GOT3 (cell line): ENCODE measurements at places on chromosomes 12 and 14.

- DNase-seq = no peak
Measured at GRCh38 chr14:67010602-67011001, 178.6 kb upstream of the GARIN2 start.

- no peak for DNase-seq
Measured at GRCh38 chr12:88638966-88639760, 58.9 kb upstream of the KITLG start.

GRCh38 chr12:49671031-49671765 is 36.0 kb downstream of the FMNL3 start:
- no peak for DNase-seq

DNA sequence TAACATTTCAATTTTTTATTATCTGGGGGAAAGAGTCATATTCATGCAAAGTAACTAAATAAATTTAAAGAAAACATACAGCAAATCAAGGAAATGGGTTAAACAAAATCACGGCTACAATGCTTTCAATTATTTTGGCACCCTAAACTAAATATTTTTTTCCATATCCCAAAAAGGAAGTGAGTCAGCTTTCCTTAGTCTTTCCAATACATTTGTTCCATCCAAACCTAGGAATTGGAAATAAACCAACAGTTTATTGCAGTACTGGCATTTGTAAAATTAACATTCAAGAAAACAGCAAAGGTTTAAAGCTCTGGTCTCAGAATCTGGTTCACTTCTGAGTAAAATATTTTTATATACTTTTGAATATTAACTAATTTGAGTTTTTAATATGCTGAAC is 89.2 kb downstream of the BCL2L14 start:
- DNase-seq = no peak

GRCh38 chr14:28776482-28777266 is 10.1 kb downstream of the FOXG1 start:
- no peak for DNase-seq

GRCh38 chr14:105089746-105090492 is 24.7 kb upstream of the GPR132 start:
- no peak for DNase-seq

DNA sequence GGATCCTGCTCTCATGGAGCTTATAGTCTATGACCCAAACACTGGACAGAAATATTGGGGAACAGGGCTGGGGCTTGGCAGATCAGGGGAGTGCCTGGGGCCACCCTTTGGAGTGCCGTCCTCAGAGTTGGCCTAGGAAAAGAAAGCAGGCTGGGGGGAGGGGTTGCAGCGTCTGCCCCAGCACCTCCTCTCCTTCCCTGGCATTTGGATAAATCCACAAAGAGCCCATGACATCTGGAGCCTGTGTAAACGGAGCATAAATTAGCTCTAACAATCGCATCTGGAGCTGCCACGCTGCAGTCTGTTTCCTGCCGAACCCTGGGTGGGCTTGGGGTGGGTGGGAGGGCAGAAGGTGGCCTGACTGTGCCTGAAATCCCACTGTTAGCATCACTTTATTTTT is 63.8 kb downstream of the MVK start:
- no peak for DNase-seq

- DNase-seq = no peak
Measured at GRCh38 chr14:54738009-54738408, 164.6 kb downstream of the GCH1 start.

DNA sequence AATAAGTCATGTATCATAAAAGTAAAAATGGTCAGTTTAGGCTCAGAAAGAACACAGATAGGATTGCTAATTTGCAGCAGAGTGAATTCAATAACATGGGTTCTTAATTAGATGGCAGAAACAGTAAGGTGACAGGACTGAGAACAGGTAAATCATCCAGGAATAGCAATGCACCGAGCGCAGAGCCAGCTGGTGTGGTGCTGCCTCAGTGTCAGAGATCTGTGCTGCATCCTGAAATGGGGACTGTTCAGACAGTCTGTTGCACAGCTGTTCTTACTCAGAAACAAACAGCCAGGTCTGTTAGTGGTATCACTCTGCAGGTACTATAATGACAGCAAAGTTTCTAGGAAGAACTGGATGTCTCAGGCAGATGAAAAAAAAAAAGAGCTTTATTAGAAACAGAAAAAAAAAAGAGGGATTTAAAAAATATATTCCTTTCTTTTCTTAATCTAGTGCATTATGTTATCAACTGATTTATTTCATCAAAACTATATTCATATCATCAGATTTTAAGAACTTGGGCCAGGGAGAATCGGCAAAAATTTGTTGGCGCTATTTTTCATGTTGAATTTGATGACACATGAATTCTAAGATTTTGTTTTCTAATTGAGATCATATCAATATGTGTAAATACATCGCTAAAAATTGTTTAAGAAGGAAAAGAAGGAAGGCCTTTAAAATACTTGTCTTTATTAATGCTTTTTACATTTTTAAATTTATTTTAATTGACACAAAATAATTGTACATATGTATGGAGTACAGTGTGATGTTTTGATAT is 501.8 kb downstream of the PRKD1 start:
- DNase-seq = no peak

- no peak for DNase-seq
Measured at GRCh38 chr12:113955109-113955970, 10.8 kb downstream of the RBM19 start.

GRCh38 chr12:124842073-124842749 is 21.5 kb downstream of the SCARB1 start:
- no peak for DNase-seq

DNA sequence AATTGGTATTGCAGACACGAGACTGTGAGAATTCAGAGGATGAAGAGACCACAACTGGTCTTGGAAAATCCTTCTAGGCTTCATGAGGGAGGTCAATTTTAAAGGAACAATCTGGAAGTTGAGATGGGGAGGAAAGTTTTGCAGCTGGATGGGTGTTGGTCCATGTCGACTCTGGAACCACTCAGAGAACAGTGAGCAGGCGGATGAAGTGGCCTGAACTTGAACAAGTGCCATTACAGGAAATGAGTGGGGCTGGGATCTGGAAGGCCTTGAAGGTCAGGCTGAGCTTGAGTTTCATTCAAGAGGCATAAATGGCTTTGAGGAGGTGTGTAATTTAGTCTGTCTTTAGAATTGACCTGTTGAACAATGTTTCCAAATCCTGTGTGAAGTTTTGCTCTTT is 140.9 kb downstream of the GALC start:
- no peak for DNase-seq

DNA sequence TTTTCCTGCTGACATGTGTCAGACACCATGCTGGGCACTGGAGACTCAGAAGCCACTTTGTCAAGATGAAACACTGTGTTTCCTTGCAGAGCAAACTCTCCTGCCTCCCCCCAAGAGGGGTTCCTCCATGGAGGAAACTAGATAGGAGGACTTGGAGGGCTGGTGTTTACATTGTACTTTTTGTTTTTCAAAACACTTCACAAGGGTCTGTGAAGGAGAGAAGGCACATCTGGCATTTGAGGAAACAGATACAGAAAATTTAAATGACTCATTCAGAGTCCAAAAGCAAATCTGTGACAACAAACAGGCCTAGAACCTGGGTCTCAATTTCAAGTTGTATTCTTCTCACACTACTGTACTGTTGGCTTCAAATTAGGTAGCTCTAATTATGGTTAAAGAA is 6.7 kb upstream of the CDKL1 start:
- DNase-seq = no peak

- no peak for DNase-seq
Measured at GRCh38 chr14:91732859-91733477, 1.1 kb upstream of the CATSPERB start.

- DNase-seq = no peak
Measured at GRCh38 chr14:90523544-90523943, 126.7 kb downstream of the CALM1 start.

- no peak for DNase-seq
Measured at GRCh38 chr12:33529031-33529430, 89.4 kb upstream of the SYT10 start.

DNA sequence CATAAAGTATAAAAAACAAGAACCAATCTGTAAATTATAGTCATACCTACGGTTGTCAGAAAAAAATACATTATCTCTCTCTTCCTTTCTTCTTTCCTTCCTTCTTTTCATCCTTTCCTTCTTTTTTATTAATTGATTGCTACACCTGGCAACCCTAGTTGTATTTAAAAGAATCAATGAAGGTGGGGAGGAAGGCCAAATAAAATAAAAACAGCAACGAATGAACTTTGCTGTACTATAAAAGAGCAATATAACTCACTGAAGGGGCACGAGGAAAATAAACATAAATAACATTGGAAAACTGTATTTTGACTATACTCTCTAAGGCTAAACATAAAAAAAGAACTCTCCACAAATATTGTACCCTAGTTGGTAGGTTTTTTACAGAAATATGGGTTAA is 898.2 kb upstream of the USP15 start:
- no peak for DNase-seq

- DNase-seq = no peak
Measured at GRCh38 chr12:132362996-132363660, 33.7 kb upstream of the GALNT9 start.

DNA sequence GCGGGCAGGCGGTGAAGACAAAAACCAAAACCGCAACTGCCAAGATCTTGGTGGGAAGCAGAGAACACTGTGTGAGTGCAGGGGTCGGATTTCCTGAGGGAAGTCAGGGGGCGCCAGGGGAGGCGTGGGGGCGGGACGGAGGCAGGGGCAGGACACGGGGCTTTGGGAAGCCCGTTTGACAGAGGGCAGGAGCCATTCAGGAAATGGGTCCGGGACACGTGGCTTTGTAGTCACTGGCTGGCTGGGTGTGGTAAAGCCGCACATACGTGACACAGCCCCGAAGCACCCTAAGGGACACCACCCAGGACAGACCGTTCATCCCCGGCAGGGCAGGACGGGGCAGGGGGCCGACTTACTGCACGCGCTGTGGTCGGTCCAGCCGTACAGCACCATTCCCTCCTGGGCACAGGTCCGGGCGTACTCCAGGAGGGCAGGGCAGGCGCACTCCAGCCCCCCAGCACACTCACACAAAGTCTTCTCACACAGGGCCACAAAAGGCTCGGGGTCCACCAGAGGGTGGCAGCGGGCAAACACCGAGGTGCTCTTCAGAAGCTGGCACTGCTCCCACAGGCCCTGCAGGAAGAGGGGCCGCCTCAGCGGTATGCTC is 49.4 kb downstream of the VWF start:
- DNase-seq = no peak

DNA sequence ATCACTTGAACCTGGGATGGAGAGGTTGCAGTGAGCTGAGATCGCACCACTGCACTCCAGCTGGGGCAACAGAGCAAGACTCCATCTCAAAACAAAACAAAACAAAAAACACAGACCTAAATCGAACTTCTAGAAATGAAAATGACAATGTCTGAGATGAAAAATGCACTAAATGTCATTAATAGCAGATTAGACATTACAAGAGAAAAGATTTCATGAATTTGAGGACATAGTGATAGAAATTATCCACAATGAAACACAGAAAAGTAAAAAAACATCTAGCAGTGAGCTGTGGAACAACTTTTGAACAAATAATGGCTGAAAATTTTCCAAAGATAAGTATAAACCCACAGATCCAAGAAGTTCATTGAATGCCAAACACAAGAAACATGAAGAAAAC is 35.2 kb downstream of the BICDL1 start:
- no peak for DNase-seq

DNA sequence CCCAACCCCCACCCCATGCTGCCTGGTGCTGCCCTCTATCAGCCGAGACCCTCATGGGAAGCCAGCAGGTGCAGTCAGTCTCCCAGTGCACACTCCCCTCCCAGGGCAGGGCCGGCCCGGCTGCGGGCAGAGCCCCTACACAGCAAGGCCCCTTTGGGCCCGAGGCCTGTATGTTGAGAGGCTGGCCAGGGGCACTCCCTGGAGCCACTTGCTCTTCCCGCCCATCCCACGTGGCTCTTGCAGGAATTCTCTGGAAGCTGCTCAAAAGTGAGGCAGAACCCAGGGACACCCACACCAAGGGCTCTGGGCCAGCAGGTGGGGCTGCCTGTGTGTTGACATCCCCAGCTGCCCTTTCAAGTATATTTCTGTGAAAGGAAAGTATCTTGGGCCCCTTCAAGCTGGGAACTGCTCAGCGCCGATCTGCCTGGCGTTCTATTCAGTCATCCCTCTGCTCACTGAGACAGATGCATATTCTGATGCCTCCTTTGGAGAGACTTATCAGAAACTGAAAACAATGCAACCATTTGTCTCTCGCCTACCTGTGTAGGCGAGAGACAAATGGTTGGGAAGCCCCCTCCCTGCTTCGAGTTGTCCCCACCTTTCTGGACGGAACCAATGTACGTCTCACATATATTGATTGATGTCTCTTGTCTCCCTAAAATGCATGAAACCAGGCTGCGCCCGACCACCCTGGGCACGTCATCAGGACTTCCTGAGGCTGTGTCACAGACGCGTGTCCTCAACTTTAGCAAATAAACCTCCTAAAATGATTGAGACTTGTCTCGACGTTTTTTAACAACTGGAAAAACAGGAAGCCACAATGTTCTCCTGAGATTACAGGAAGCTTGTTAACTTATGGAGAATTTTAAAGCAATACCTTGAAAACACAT is 6.0 kb downstream of the GPR132 start:
- DNase-seq = no peak

DNA sequence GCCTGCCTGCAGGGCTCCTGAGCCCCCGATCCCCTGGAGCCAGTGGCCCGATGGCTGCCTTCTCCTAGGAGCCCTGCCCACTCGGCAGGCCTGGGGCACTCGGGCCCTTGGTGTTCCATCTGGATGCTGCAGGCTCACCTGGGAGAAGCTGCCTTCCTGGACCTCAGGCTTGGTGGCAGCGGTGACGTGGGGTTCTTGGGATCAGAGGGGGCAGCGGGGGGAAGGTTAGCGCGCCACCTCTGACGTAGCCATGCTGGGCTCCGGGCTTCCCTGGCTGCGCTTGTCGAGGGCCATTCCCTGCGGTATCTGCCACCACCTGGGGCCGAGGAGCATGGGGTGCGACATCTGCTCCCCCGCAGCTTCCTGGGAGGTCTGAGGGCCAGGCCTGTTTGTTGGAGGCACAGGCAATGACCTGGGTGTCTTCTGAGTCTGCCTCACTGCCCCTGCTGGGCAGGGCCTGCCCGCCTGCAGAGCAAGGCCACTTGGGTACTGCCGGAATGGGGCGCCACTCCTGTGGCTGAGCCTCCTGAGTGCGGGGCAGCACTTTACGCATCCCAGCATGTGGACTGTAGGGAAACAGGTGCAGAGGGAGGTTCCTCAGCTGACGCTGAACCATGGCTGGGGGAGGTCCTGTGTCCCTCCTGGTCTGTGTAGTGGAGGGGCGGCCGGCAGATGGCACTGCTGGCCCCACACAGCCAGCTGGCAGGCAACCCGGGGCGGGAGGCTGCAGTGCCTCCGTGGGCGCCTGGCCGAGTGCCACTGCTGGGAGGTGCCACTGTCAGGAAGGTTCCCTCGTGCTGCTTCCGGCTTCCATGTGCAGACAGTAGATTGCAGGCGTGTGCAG is 20.3 kb downstream of the MTA1 start:
- no peak for DNase-seq

GRCh38 chr14:21382886-21383847 is 652 bp downstream of the SUPT16H start:
- no peak for DNase-seq

GRCh38 chr12:68565391-68565903 is 45.3 kb upstream of the RAP1B start:
- no peak for DNase-seq

- DNase-seq = no peak
Measured at GRCh38 chr12:27434673-27435565, 11.6 kb upstream of the SMCO2 start.

- no peak for DNase-seq
Measured at GRCh38 chr12:64265839-64266238, 43.7 kb upstream of the KICS2 start.

GRCh38 chr12:49260571-49261363 is 4.1 kb upstream of the TUBA1C start:
- no peak for DNase-seq
